Esophagus squamous epithelium (tissue), 5 donors: ENCODE measurements at places on chromosomes 11 and 22.

GRCh38 chr22:23823331-23823791 lies 15.4 kb downstream of the DERL3 start:
- DNase-seq = no peak

DNA sequence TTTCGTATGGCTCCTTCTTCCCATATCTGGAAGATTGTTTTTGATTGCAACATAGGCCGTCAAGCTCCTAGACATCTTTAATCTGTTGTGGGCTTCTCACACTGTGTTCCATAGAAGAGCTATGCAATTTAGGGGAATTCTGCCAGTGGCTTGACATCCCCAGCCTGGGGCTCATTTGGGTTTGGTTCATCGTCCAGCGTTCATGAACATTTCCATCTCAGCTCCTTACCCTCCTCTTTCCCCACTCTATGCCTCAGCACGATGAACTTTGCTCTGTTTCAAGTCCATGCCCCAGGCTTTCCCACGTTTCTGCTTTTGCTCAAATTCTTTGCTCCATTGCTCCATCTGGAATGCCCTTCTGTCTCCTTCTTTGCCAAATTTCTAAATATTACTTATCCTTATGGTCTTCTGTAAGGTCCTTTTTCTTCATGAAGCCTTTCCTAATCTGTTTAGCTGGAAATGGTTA lies 26.1 kb upstream of the CLMP start:
- no peak for DNase-seq

DNA sequence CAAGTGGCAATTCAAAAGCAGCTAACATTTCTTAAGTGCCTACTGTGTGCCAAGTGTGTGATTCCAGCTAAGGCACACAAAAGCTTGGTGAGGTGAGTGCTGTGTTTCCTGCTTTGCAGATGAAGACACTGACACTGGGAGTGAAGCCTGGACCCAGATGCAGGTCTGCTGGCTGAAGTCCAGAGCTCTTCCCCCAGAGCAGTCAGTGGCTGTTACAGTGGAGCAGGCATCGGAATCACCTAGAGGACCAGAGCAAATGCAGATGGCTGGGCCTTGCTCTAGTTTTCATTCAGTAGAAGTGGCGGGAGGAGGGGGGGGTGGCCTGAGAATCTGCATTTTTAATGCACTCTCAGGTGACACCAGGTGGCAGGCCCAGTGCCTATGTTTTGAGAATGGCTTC lies 342.3 kb downstream of the CADM1 start:
- no peak for DNase-seq

DNA sequence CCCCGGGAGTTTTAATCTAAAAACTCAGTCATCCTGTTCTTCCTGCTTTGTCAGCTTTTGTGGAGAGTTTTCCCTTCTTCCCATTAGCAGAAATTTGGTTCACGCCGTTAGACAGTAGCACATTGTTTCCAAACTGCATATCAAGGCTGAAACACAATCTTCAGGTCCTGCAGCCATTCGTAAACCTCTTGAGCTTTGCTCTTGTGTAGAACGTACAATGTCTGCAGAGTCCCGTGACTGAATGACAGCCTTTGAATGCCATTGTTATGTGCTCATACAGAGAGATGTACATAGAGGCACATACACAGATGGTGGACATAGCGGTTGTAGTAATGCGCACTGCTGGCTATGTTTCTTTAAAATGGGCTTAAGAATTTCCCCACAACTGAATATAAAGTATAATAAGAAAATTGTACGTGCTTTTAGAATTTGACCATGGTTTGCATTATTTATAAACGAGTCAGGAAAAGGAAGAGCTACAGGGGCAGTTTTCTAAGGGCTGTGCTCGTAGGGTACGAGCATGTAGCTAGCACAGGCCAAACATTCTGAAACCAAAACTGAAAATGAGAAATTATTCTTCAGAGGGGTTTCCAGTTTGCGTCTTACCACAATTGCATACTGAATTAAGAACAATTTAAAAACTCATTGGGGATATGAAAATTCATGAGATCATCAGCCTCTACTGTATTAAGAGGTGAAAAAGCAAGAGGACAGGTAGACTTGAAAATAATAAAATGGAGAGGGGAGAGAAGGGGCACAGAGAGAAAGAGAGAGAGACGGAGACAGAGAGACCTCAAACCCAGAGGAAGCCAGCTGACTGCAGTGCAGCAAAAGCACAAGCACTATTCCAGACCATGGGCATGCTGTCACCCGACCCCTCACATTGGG lies 310.1 kb downstream of the CADM1 start:
- no peak for DNase-seq

- no peak for DNase-seq
Observed at GRCh38 chr11:113411536-113411935, 24.0 kb downstream of the ANKK1 start.

GRCh38 chr11:96241331-96241841 lies 101.6 kb downstream of the MAML2 start:
- no peak for DNase-seq

DNA sequence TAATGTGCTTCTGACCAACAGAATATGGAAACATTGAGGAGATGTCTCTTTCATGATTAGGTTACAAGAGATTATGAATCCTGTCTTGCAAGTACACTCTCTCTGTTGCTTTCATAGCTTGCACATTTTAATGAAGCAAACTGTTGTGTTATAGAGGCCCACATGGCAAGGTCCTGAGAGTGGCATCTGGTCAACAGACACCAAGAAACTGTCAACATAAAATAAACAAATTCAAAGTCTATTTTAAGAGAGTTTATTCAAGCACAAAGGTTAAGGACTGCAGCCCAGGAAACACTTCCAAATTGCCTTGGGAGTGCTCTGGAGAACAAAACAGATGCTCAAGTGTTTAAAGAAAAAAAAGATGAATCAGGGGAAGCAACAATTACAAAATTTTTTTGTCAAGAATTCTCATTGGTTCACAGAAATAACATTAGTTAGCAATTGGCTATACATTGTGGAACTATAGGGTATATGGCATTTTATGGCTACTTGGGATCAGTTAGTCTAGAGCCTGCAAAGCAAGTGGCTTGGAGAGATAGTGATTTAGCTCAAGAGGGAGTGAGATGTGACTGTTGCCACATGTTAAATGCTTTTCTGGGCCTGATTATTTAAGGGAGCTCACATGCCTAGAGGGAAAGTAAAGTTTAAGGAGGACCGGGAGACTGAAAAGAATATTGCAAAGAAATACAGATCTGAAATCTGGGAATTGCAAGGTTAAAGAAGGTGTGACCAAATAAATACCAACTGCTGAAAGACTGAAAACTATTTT lies 54.6 kb downstream of the CTSC start:
- no peak for DNase-seq

- DNase-seq = no peak
Observed at GRCh38 chr11:64146036-64146955, 19.6 kb downstream of the MACROD1 start.

DNA sequence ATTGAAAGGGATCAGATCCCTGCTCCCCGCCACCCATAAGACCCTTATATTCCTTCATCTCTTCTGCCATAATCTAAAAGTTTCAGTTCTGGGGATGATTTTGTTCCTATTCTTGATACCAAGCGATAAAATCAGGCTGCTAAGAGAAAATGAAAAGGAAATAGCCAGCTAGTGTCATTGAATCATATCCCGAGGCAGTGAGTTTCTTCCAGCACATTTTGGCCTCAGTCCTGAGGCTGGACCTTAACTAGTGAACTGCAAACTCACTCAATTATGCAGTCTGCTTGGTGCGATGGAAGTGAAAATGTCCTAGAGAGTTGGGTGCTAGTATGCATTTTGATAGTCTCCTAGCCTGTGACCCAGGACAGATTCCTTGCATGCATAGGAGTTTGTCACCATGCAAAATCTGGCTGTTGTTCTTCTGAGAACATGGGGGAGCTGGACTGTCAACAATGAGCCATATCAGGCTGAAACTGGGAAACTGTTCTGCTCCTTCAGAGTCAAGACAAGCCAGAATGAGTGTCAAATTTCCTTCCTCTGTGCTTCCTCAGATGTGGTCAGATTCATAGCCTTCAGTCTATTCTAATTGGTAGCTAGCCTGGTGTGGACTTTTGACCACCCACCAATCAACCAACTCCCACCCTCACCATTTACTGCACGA lies 102.9 kb downstream of the CCDC81 start:
- DNase-seq = no peak

- DNase-seq = no peak
Observed at GRCh38 chr11:34792814-34793258, 123.3 kb downstream of the APIP start.

GRCh38 chr11:83037877-83038276 lies 33.8 kb downstream of the RAB30 start:
- no peak for DNase-seq

DNA sequence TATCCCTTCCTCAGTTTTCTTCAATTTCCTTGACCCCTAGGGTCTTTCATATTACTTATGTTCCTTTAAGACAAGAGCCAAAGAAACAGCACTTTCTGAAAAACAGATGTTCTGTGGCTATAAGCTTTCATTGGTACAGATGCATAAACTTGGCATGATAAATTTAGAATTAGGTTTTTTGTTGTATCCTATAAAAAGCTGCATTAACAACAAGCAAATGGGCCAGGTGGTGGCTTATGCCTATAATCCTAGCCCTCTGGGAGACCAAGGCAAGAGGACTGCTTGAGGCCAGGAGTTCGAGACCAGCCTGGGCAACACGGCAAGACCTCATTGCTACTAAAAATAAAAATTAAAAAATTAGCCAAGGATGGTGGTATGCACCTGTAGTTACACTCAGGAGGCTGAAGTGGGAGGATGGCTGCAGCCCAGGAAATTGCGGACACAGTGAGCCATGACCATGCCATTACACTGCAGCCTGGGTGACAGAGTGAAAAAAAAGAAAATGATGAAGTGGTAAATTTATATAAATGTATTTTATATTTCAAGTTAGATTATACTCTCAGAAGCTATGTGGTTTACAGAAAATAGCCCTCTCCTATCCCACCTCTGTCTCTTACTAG lies 18.3 kb downstream of the KMT5B start:
- DNase-seq = no peak

DNA sequence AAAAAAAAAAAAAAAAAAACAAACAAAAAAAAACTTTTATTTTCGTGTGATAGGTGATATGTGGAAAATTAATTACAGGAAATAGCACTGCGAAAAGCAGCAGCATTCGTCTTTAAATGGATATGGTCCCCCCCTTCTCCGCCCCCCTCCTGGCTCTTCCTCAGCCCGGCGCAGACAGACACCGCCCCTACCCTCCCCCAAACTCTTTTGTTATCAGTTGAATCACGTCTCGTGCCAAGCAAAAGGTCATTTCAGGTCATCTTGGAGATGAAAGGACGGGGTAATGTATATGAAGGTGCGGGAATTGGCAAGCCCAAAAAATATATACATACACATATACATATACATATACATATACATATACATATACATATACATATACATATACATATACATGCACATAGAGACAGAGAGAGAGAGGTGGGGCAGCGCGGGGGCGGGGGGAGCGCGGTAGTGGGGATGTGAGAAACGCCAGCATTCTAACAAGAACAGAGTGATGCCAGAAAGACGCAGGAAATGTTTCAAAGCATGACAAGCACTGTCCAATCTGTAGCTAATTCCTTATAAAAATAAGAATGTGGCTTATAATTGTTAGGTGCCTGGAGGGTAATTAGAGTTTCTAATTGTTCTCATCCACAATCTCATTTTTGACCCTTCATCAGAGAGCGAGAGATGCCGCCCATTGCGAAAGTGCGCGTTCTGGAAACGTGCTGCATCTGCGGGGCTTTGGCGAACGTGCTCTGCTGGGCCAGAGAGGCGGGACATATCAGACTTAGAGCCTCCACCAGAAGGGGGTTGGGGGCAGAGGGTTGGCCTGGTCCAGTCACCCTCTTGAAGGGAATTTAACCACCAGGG lies 214.5 kb upstream of the UBASH3B start:
- no peak for DNase-seq

GRCh38 chr11:119774172-119774763 lies 45.3 kb upstream of the NECTIN1 start:
- DNase-seq = no peak

GRCh38 chr11:10584071-10584501 lies 15.6 kb upstream of the LYVE1 start:
- DNase-seq = no peak

- DNase-seq = no peak
Observed at GRCh38 chr11:69140635-69141034, 15.1 kb upstream of the SMIM38 start.

- DNase-seq = no peak
Observed at GRCh38 chr11:973237-973636, 47.6 kb downstream of the AP2A2 start.

GRCh38 chr11:76671237-76671592 lies 668 bp upstream of the LRRC32 start:
- DNase-seq = no peak

DNA sequence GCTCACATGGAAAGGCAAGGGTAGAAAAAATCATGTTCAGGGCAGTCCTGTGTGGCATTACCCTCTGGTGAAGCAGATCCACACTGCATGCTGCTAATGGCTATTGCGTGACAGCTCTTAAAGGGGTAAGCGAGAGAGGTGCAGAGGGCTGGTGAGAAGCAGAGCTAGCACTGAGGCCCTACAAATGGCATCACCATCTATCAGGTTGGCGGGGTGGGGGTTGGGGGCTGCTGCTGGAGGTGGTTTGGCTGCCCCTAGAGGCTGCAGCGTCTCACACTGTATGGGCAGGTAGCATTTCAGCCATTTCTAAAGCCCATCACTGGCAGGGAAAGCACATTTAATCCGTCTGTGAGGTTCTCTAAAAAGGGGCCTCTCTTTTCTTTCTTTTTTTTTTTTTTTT lies 16.9 kb upstream of the TMA7B start:
- no peak for DNase-seq

- no peak for DNase-seq
Observed at GRCh38 chr22:29103121-29103520, 30.3 kb downstream of the KREMEN1 start.

DNA sequence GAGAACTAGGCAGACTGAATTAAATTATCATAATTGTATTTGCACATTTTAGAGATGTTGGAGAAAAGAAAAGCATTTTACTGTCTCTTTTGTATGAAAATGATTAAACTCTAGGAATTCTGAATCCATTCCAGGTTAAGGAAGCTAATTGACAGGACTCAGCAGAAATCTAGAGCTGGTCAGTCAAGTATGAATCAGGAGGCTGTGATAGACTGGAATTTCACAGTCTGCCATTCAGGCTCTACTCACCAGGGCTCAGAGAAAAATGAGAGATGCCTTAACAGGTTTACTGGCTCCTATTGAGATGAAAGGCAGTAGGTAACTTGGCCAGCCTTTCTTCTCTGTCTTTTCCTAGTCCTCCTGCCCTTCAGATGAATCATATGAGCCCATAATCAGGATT lies 693.9 kb upstream of the CHORDC1 start:
- no peak for DNase-seq

DNA sequence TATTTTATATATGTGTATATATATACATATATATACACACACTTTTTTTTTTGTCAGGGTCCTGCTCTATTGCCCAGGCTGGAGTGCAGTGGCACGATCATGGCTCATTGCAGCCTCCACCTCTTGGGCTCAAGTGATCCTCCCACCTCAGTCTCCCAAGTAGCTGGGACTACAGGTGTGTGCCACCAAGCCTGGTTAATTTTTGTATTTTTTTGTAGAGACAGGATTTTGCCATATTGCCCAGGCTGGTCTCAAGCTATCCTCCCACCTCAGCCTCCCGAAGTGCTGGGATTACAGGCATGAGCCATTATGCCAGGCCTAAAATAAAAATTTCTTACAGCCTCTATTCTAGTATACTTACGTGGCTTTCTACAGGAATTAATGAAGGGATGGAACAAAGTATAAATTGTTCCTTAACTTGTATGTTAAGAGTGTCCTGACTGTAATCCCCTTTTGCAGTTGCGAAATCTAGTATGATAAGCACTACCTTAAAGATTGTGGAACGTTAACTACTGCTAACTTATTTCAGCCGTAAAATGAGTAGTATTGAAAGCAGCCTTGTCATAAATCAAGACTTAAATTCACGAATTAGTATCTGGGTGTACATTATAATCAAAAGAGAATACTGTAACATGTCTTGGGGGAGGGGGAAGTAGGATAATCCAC lies 2.1 kb downstream of the TRAF6 start:
- no peak for DNase-seq
